ENCODE measurements at places on chromosomes 4 and X. TPM values are rescaled to one million over a fixed set of nuclear protein-coding genes. Genes with fewer than 3 reads are reported as not detected.
A peak's percentile ranks its signal among the peaks of the same experiment; 100 is the strongest.

DNA sequence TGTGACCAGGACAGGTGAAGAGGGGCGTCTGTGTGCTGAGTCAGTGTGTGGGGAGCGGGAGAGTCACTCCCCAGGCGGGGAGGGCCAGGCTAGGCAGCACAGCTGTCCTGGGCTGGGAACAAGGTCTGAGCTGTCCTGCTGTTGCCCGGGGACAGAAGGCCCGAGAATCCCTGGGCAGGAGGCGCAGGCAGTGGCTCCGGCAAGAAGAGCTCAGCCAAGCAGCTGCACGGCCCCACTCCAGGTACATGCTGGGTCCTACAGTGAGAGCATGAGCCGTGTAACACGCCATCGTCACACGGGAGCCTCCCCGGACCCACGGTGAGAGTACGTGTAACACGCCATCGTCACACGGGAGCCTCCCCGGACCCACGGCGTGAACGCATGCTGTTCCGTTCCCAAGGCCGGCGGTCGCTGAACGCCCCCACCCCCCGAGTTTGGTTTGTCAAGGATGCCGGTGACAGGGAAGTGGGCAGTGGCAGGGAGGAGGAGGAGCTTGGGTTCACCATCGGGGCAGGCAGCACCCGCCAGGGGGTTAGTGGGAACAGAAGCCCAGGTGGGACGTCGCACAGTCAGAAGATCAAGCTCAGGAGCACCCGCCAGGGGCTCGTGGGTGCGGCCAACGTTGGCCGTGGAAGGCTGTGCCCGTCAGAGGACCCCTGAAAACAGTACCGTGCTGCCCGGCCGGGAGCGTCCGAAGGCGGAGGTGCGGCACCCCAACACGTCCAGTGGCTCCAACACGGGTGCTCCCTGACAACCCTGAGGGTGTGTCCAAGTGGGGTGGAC lies 15.6 kb downstream of the PPP2R3B start:
- no peak for DNase-seq

CCNQ gene
- 22.0 TPM for total RNA-seq

- peak; percentile 76 for DNase-seq
Observed at GRCh38 chr4:41156574-41156973, 57.8 kb downstream of the APBB2 start.

DNA sequence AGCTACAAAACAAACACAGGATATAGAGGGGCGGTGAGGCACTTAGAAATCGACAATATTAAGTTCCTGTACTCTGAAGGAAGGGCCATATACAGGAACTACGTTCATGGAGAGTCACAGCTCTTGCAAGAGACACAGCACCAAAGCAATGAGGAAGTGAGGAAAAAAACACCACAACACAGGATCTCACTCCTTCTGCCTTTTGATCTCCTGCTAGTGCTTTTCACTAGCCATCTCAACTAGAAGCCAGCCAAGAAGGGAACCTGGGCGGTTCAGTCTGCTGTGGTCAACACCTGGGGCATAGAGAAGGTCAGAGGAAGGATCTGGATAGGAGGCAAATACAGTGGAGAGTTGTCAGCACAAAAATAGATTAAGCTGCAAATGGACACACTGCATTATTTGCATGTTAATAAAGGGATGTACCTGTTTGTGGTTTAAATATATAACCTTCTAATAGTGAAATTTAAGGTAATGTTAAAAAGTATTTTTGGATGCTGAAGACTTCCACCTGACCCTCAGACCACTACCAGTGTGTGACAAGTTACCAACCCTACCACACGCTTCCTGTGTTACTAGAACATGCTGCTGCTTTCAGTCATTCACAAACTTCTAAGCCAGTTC lies 104.6 kb downstream of the DTHD1 start:
- no peak for DNase-seq

DGKQ gene
- total RNA-seq, result 13.8 TPM

MAPK10 gene
- 6.6 TPM for total RNA-seq

CFAP299 gene
- not detected for total RNA-seq

GRCh38 chrX:112997991-112998390 lies 157.4 kb upstream of the AMOT start:
- no peak for DNase-seq

- no peak for DNase-seq
Observed at GRCh38 chr4:136219592-136220125, 1312.6 kb downstream of the PCDH18 start.

PRKX gene
- 39.7 TPM for total RNA-seq

USP17L12 gene
- total RNA-seq, result not detected

GRCh38 chr4:182939680-182940079 lies 22.5 kb upstream of the DCTD start:
- no peak for DNase-seq

DNA sequence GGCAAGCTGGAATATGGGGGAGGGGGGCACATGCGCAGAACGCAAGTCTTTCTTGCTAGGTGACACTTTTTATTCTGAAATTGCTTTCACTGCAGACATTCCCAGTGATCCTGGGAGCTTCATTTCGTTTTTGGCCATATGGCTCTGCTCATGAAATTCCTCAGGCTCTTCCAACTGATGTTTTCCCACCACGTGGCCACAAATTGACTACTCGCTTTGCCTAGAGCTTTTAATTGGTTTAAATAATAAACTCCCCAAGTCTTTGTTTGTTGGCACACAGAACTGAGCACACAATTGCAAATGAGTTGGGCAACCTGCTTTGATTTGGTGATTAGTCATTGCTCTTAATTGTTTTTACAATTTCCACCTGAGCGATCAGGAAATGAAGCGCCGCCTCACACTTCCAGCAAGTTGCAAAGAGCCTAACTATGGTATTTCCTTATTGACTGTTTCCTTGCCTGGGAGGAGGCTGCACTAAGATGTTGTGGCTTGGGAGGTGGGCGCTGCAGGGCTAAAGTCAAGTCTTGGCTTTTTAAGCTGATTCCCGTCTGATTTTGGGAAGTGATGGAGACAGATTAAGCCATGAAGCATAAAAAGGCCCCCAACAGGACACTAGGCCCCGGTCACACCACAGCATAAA lies 282.5 kb downstream of the ZIC3 start:
- no peak for DNase-seq

MAGEA9B gene
- total RNA-seq, result not detected

DNA sequence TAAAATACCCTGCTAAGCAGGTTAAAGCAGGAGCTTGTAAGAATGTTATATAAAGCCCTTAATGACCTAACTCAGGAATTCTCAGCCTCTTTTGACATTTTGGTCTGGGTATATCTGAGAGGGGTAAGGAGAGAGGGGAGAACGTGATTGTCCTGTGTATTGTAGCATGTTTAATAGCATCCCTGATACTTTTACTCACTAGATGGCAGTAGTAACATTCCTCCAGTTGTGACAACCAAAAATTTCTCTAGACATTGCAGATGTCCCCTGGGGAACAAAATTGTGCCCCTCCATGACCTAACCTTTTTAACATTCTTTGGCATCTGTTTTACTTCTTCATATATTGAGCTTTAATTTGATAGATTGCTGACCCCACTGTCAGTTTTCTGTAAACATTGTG lies 17.9 kb downstream of the SMARCA5 start:
- no peak for DNase-seq

All from mammary epithelial cell (primary cell).